Thymus (tissue), 14 donors: ENCODE measurements at places on chromosomes 6 and 20. TPM values are rescaled to one million over a fixed set of nuclear protein-coding genes. Genes with fewer than 3 reads are reported as not detected.

Gene SYCP2L
- total RNA-seq = 0.99 TPM

Gene SASH1
- total RNA-seq = 3.7 TPM

Gene SLC24A3
- total RNA-seq = 0.99 TPM

Gene OR12D3
- total RNA-seq = not detected
